ENCODE measurements at places on chromosomes 4 and X. TPM values are rescaled to one million over a fixed set of nuclear protein-coding genes. Genes with fewer than 3 reads are reported as not detected.

The REELD1 gene
- total RNA-seq, result 0.71 TPM

DNA sequence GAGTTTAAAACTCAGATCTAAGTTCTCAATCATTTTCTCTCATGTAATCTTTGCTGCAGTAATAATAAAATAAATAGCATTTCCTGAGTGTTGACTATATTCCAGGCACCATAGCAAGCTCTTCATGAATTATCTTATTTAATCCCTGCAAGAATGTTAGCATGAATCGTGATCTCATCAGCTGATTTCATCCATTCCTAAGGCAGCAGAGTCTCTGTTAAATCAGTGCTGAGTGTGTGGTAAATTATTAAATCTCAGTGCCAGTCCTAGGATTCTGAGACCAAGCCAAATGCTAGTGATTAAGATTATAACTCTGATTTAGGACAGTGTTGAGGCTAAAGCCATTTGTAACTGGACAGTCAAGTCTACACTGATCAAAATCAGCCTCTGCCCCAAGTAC lies 240.3 kb upstream of the TAPT1 start:
- DNase-seq, result no peak

- DNase-seq, result no peak
Observed at GRCh38 chr4:61950625-61951024, 750.5 kb downstream of the ADGRL3 start.

DNA sequence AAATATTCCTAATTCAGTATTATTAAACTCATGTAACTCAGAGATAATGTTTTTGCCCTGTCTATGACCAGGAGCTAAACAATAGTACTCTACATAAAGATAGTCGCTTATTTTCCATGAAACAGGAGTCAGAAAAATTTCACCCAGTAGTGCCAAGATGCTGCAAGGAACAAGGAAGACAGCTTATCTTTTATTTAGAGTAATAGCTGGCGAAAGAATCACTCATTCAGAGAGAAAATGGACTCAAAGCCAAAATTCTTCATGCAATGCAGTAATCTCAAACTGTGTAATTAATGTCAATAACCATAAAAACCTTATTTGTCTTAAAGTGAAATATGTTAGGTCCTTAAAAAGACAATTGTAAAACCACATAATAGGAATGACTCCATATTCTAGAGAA lies 477.8 kb downstream of the ANKRD50 start:
- DNase-seq, result no peak

DNA sequence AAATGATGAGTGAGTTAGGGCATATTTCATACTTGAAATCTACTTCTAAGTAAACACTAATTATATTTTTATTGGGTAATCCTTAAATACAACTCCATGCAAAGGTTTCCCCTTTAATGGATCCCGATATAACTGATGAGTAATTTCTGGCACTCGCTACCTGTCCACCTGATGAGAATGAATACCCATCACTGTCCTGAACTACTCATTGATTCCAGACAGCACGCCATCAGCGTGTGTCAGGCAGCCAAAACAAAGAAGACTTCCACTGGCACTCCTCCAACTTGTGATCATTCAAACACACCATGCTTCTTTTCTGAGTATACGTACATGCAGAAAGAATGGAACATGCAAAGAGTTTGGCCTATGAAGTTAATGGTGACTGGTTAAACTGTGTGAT lies 69.4 kb downstream of the HCCS start:
- DNase-seq, result no peak

Data from right atrium auricular region (tissue), 2 donors.